Activated CD4-positive, alpha-beta memory T cell treated with anti-CD3 and anti-CD28 coated beads, Interleukin-2, amount 10 ng/mL, durations not matched to agents 7 days and 5 days (primary cell): ENCODE measurements at places on chromosomes 16 and 17. TPM values are rescaled to one million over a fixed set of nuclear protein-coding genes. Genes with fewer than 3 reads are reported as not detected.

HS3ST2 gene
- total RNA-seq: not detected

CSHL1 gene
- total RNA-seq: not detected

DPEP2 gene
- total RNA-seq: 17.5 TPM

KRT32 gene
- total RNA-seq: not detected

ADAMTS18 gene
- not detected for total RNA-seq

CHP2 gene
- total RNA-seq: not detected

ABCC11 gene
- total RNA-seq: not detected

HSD17B1 gene
- total RNA-seq: 0.76 TPM

HLF gene
- 3.3 TPM for total RNA-seq

PYY gene
- not detected for total RNA-seq

DOC2A gene
- not detected for total RNA-seq

TBC1D3 gene
- not detected for total RNA-seq
